ENCODE measurements at places on chromosomes 4 and X.

- no peak for DNase-seq
Measured at GRCh38 chr4:153976954-153977353, 188.1 kb upstream of the SFRP2 start.

GRCh38 chr4:153146031-153146430 lies 58.2 kb upstream of the TRIM2 start:
- DNase-seq = peak; percentile 56

DNA sequence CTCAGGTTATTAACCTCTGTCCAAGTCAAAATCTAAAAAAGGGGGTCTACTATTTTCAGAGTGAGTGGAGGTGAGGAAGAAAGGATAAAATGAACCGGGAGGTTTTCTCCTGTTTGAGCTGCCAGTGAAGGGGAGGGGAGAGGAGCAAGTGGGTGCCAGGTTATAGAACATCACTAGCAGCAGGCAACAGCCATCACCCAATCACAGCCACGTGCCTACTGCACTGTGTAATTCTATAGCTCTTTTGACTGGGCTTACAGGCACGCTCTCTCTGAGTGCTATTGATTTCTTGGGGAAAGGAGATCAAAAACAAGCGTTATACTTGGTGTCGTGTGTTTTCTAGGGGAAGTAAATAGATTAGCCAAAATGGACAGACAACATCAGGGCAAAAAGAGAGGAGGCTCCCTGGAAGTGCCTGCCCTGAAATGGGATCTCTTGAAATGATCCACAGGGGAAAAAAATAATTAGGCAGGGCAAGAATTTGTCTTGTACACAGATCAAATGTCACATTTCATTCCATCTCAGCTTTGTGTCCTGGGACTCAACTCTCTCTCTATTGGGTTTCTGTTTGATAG lies 300.5 kb upstream of the LCORL start:
- no peak for DNase-seq

DNA sequence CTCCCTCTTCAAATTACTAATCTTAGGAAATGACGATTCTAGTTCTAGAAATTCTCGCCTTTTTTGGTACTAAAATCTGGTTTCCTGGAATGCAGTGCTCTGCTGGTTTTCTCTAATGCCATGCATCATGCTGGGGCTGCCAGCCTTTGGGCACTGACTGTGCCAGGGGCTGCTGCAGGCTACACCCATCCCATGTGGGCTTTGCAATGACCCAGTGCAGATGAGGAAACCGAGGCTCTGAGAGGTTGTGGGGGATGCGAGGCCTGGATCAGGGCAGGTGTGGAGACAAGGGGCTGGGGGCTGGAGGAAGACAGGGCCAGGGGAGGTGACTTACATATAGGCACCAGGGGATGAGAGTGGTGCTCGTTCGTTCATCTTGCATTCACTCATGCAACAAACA lies 95.3 kb downstream of the HMX1 start:
- no peak for DNase-seq

GRCh38 chrX:11254417-11255109 lies 38.6 kb upstream of the AMELX start:
- no peak for DNase-seq

DNA sequence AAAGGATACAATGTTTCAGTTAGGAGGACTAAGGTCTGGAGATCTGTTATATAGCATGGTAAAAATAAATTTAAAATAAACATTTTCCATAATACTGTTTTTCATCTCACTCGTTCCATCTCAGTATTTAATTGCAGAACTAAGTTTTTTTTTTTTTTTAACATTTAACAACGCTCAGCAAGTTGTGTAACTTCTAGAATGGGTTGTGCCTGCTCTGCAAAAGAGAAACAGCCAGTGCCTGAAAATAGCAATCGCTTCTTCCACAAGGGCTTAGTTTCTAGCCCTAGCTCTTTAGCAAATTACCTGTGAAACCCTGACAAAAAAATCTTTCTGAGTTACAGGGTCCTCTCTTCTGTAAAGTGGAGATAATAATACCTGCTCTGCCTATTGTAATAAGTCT lies 41.9 kb downstream of the CNGA1 start:
- DNase-seq = no peak

DNA sequence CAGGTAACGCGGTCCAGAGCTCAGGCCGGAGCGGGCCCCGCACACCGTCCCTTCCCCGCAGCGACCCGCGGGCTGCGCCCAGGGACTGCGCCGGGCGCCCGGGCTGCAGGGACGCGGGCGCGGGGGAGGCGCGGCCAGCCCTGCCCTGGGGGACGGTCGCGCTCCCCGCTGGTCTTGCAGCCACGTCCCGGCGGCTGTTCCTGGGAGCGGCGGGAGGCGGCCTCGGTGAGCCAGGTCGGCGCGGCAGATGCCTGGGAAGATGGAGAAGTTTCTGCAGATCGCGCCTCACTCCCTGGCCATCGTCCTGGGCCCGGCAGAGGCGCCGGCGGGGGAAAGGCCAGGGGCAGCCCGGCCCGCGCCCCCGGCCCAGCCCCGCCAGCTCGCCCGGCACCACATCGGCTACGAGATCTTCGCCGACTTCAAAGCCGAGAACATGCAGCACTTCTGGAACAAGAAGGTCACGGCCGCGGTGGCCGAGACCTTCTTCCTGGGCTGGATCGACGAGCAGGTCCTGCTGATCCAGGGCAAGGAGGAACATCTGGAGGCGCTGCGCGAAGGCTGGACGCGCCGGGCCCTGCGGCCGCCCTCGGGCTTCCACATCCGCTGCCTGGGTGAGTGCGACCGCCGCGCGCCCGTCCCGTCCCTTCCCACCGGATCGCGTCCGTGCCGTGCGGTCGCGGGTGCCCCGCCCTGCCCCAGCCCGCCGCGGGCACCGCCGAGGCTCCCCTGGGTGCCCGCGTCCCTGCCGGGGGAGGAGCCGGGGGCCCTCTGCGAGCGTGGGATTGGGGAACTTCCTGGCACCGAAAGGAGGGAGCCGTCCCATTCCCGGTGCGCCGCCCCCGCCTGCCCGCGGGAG lies 107.4 kb upstream of the STOX2 start:
- DNase-seq = peak; percentile 19

DNA sequence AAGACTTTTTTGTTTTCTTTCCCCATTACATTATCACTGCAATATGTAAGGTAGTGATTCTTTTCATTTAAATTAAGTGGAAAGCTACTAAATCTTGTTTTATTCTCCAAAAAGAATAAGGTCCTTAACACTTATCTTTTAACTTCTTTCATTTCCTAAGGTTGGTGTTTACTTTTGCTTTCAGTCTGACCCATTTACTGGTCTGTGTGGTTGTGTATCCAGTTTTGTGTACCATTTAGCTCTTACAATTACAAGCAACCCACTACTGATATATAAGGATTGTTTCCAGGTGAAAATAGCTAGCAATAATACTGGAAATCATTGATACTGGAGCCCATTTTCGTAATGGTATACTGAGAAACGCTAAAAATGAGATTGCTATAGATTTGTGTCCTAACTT lies 123.1 kb upstream of the CXorf66 start:
- DNase-seq = no peak

DNA sequence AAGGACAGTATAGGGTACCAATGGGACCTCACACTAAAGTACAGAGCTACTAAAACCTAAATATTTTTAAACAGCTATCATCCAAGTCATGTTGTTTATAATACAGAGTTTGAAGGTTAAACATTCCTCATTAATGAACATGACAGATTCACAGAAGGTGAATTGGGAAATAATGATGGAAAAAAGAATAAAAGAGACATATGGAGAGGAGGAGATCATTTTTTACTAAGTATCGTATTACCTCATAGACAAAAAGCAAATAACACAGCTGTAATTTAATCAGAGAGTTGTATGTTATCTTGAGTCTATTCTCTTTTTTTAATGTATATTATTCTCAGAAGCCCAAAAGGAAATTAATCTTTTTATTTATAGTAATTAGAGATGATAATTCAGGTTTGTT lies 7.9 kb downstream of the PLK4 start:
- DNase-seq = no peak

DNA sequence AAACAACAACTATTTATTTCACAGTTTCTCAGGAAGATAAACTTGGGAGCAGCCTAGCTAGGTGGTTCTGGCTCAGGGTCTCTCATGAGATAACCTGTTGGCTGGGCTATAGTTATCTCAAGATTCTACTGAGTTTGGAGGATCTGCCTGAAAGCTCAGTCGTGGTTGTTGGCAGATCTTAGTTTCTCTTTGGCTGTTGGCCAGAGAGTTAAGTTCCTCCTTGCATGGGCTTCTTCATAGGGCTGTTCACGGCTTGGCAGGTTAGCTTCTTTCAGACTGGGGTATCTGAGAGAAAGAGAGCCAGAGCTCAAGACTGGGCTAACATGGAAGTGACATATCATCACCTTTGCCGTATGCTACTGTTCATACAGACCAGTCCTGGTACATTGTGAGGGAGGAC lies 28.7 kb downstream of the SEC24B start:
- DNase-seq = no peak

- no peak for DNase-seq
Measured at GRCh38 chr4:173807347-173807746, 277.3 kb upstream of the HAND2 start.

- peak; percentile 80 for DNase-seq
Measured at GRCh38 chr4:84790769-84791565, 175.5 kb downstream of the WDFY3 start.

GRCh38 chr4:11735651-11736050 lies 307.0 kb upstream of the HS3ST1 start:
- no peak for DNase-seq

DNA sequence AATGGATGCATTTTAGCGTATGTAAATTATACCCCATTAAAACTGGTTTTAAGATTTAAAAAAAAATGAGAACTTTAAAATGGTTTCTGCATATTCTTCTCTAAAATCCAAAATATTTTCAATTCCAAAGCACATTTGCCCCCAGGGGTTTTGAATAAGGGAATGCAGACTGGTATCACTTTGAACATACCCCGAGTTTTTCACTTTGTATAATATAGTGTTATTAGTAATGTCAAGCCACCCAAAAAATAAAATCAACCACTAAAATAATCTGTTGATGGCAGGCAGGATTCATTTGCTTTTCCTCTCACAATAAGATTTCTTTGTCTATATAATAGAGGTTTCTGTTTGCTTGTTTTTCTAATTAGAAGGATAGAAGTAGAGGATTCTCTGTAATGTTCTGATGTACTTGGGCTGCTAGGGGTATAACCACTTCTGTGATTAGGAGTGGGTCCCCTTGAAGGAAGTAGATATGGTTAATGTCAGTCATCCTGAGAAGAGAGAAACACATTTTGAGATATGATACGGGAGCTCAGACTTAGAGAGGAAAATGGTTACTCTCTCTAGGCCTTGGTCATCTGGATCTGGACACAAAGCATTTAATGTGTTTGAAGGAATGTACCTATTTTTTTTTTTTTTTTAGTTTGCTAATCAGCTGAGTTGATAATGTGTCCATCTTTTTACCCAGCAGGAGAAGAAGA lies 9.3 kb upstream of the LIN54 start:
- DNase-seq = peak; percentile 5

DNA sequence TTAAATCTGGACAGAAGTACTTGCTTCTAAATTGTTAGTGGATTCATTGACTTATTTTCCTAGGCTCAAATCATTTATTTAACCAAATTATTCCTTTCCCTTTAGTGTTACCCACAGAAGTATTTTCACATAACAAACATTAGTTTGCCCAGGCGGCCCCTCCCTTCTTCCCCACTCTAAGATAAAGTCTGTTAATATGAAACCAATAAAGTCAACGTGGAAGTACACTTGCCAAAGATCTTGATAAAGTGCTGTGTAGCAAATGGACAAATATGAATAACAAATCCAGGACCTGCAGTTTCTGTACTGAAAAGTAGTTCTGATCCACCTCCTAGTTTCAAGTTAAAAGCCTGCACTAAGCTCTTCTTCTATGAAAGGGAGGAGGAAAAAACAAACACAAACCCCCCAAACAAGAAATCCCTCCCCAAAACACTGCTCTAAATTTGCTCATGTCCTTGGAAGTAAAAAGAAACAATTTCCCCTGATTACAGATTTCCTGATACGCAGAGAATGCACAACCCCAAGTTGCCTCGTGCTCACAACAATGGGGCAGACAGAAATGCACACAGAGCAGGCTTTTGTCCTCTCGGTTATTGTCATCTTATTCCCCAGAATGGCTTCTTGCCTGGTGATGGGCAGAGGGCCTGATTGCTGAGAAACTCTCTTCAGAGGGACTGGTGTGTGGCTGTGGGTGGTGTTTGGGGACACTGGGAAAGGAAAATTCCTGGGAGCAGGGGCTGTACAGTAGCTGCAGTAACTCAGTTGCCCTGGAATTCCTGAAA lies 23.2 kb downstream of the TMSB4X start:
- DNase-seq = no peak

GRCh38 chr4:150746156-150746555 lies 164.2 kb downstream of the MAB21L2 start:
- DNase-seq = no peak

DNA sequence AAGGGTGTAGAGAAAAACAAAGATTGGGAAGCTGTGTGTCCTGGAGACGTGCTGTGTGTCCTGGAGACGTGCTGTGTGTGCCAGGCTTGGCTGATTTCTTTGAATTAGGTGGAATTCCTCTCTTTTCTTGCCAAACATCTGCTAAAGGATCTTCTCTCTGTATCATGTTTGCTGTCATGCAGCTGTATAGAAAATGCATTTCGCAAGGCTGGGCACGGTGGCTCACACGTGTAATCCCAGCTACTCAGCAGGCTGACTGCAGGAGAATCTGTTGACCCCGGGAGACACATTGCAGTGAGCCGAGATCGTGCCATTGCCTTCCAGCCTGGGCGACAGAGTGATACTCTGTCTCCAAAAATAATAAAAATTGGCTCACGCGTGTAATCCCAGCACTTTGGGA lies 187.0 kb downstream of the CRLF2 start:
- no peak for DNase-seq

- DNase-seq = no peak
Measured at GRCh38 chrX:139647597-139647996, 60.4 kb downstream of the MCF2 start.

DNA sequence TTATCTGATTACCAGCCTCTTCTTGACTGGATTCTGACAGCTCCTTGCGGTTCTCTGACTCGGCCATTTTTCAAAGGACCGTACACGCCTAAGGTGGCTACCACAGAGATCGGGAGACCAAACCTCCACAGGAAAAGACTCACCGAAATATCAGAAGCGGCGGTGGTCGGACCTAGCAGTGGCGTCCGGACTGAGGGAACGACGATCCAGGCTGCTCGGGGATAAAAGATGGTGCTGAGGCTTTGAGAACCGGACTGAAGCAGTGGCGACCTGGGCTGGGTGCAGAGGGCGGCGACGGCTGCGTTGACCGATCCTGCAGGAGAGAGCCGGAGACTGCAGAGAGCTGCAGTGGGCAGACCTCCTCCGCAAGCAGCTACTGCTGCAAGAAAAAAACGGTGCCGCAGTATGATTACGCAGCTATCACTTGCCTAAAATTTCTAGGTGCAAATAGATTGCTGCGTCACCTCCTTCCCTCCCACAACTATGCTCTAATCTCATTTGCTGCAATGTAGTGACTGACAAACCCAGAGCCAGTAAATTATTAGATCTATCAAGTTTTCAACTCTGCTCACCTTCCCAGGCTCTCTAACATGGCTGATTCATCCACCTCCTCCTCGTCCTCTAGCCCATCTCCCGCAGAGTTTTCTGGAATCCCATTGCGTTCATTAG lies at the start of gene NAP1L2:
NAP1L2 (minus strand) TSS at position 426 of the 669 bp plus-strand sequence; CDS start at position 67, 359 bp downstream.
- DNase-seq = no peak

- no peak for DNase-seq
Measured at GRCh38 chrX:120457766-120458180, 11.3 kb downstream of the LAMP2 start.

- no peak for DNase-seq
Measured at GRCh38 chrX:45860450-45860849, 659.8 kb upstream of the DIPK2B start.

Data from trophoblast cell (in vitro differentiated cells and primary cell).